ENCODE measurements at places on chromosomes 16 and 17.

- DNase-seq = no peak
Measured at GRCh38 chr17:56822725-56823124, 11.0 kb downstream of the C17orf67 start.

- no peak for DNase-seq
Measured at GRCh38 chr16:59886021-59886420, 1151.9 kb upstream of the GOT2 start.

GRCh38 chr17:1617620-1618174 is 10.9 kb downstream of the SLC43A2 start:
- DNase-seq = no peak

- DNase-seq = no peak
Measured at GRCh38 chr17:57210972-57211411, 45.3 kb upstream of the MSI2 start.

DNA sequence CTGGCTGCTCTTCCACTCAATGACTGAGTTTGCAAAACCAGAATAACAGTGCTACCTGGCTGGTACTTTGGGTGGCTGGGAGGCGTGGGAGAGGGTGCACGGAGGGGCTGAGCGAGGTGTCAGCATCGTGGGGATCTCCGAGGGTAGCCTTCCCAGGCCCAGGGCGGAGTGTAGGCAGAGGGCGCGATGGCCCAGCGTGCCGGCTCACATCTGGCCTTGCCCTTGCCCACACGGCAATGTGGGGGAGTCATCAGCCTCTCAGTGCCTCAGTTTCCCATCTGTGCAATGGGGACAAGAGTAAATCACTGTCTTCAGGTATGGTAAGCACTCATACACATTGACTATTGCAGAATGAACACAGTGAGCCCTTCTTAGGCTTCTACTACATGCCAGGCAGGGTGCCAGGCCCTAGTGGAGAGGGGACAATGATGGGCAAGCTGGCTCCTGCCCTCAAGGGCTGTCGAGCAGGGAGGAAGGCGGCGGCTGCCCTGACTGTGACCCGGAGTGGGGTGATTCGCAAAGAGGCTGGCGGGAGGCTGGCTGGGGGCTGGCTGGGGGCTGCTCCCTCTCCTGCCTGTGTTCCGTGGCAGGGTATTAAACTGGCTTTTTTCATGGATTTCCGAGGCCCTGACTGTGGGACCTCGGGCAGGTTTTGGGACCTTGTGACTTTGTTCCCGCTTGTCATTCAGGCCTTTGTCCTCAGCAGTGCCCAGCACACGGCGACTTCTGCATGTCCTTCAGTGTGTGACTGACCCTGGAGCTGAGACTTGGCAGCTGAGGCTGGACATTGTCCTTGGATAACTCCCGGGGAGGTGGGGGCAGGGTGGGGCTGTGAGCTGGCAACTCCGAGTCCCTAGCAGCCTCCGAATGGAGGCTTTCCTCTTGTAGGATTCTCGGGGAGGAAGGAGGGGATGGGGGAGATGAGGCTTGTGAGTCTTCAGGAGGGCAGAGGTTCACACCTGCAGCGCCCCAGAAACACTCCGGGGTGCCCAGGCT is 243.1 kb downstream of the SEC14L1 start:
- no peak for DNase-seq

DNA sequence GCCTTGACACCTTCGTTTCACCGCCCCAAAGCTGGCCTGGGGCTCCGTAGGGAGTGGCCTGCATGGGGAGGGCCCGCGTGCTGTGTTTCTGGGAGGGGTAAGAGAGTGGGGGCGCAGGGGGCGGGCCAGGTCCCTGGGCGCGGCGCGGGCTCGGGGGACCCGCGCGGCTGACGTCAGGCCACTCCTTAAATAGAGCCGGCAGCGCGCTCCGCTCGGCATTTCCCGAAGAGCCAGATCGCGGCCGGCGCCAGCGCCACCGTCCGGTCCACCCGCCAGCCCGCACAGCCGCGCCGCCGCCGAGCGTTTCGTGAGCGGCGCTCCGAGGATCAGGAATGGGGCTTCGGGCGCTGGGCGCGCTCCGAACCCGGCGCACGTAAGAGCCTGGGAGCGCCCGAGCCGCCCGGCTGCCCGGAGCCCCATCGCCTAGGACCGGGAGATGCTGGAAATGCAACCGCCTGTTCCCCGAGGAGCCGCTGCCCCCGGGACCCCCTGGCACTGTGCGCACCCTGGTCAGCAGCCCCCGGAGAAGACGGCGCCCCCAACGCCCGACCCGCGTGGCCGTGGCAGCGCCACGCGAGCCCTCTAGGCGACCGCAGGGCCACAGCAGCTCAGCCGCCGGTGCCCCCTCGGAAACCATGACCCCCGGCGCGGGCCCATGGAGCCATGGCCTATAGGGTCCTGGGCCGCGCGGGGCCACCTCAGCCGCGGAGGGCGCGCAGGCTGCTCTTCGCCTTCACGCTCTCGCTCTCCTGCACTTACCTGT is at the start of gene HS3ST2:
Gene HS3ST2 (plus strand): TSS at position 215 of the 763 bp plus-strand sequence. CDS start 449 bp downstream, at position 664.
- no peak for DNase-seq

DNA sequence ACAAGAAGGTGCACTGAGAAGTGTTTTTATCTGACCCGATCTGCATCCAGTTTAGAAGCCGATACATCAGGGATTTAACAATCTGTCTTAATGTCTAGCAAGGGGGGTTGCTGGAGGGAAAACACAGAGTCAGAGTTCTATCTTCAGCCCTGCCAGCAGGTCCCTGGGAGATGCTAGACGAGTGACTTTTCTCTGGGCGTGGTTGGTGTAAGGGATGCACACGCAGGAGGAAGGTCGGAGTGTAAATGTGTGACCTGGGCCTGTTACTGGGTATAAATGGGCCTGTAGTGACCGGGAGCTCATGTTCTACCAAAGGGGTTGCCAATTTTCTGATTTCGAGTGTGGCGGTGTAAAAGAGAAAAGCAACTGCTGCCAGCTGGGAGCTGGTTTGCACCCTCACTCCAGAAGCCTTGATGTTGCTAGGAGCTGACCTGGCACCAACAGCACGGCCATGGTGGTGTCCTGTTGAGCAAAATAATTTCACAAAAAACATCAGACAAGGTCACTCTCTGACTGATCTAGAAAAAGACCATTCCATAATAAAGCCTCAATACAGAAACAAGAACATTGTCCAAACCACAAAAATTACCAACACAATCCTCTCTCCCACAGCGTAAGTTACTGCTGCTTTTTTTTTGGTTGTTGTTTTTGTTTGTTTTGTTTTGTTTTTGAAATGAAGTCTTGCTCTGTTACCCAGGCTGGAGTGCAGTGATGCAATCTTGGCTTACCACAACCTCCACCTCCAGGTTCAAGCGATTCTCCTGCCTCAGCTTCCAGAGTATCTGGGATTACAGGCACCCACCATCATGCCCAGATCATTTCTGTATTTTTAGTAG is 1.3 kb upstream of the KCTD13 start:
- DNase-seq = no peak

GRCh38 chr16:67882374-67883145 is 2.1 kb upstream of the NRN1L start:
- no peak for DNase-seq

DNA sequence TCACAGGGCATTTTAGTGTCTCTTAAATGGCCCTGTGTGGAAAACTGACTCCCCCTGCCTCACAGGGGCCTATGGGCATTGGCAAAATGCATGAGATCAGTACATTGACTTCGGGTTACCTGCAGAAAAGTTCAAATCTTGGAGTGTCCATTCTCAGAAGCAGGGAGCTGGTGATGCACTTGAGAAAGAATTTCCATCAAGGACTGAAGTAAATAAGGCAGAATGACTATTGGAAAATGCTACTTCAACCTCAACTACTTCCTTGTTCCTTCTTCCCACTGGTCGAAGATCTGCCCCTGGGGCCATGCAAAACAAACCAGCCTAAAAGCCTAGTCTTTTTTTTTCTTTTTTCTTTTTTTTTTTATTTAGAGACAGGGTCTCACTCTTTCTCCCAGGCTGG is 13.8 kb upstream of the GSDMA start:
- no peak for DNase-seq

- no peak for DNase-seq
Measured at GRCh38 chr17:5508810-5509209, 22.4 kb downstream of the MIS12 start.

- DNase-seq = no peak
Measured at GRCh38 chr16:50276801-50277555, 10.6 kb downstream of the ADCY7 start.

- DNase-seq = peak; percentile 69
Measured at GRCh38 chr17:30116661-30117551, at the start of gene NSRP1. Gene NSRP1 (plus strand): TSS chr17:30116816. CDS start chr17:30116844, 28 bp downstream.

GRCh38 chr17:13931800-13932460 is 137.4 kb upstream of the COX10 start:
- DNase-seq = peak; percentile 16

DNA sequence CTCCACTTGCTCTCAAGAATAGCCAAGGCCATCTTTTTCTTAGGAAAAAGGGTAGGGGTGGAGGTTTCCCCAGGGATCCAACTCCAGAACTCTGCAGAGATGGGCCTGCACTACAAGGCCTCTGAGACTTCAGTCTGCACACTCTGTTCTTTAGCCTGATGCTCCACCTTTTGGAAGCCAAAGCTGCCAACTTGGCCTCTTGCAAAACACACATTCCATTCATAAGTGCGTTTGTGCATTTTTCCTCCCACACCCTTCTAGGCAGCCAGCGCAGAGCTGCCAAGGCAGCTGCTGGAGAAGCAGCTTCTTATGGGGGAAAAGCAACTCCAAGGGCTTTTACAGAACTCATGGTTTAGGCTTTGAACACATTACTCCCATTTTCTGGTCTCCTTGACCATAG is 45.3 kb downstream of the REXO5 start:
- no peak for DNase-seq

DNA sequence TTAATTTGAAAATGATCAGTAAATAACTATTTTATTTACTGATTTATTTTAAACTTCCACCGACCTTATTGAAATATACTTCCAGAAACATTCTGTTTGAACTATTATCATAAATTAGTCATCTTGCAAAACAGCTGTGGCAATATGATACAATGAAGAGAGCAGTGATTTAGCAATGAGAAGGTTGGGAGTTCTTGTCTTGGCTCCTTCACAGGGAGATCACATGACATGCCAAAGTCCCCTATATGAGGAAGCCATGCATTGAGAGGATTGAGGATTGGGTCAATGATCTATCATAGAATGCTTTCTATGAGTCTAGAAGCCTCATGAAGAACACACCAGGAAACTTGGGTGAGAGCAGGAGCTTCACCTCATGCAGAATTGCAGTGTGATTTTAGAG is 222.7 kb downstream of the LGALS9B start:
- DNase-seq = no peak

GRCh38 chr17:15232517-15232915 is 32.6 kb downstream of the PMP22 start:
- DNase-seq = no peak

- no peak for DNase-seq
Measured at GRCh38 chr16:11752856-11753255, 10.2 kb upstream of the TXNDC11 start.

- no peak for DNase-seq
Measured at GRCh38 chr17:81954131-81955057, 6.6 kb downstream of the NOTUM start.

DNA sequence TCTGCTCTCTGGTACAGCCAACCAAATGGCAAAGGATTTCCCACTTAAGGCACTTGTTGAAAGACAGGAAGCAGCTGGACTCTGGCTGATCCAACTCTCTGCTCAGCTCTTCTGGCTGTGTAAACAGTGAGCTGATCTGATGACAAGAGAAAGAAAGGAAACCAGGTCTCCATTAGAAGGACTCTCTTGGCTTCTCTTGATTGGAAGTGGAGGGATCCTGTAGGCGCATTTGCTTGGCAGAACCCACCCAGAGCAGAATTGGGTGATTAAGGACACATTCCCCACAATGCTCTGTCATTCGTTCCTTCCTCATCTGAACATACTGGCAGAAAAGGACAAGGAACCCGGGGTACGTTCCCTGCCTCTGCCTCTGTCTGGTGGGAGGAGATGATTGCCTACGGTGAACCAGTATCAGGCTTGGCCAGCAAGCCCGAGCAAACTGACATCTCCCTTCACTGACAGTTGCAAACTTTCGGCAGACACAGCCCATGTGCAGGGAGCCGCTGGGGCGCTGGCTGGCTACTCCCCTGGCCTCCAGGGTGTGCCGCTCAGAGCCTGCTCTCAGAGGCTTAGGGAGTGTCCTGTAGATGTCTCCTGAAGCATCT is 29.1 kb downstream of the LDHD start:
- no peak for DNase-seq

DNA sequence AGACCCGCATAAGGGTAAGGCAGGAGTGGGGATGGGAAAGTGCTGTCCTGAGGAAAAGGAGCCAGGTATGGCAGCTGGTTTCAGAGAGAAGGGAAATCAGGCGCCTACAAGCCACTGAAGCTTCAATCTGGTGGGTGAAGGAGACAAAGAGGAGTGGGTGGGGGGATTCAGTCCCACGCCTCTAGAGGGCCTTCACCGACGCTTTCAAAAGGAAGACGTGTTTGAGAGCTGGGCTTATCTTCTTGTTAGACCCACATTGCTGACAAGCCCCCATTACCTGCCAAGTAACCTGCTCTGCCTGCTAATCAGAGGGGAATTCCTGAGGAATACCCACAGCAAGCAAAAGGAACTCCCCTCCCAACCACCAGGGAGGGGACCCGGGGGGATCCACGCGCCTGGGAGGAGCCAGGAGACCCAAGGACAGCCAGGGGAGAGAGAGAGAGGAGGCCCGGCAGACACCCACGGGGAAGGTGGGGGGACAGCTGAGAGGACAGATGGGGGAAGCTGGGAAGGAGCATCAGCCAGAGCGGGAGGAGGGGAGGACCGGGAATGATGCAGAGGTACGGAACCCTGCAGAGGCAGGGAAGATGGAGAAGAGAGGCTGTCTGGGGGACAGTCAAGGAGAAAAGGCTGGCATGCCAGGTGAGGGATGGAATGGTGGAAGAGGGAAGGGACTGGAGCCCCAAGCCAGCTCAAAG is 1.0 kb downstream of the MTMR4 start:
- no peak for DNase-seq

- no peak for DNase-seq
Measured at GRCh38 chr17:52674686-52675085, 516.2 kb upstream of the CA10 start.

- no peak for DNase-seq
Measured at GRCh38 chr17:75834279-75834920, 9.8 kb downstream of the UNC13D start.

DNA sequence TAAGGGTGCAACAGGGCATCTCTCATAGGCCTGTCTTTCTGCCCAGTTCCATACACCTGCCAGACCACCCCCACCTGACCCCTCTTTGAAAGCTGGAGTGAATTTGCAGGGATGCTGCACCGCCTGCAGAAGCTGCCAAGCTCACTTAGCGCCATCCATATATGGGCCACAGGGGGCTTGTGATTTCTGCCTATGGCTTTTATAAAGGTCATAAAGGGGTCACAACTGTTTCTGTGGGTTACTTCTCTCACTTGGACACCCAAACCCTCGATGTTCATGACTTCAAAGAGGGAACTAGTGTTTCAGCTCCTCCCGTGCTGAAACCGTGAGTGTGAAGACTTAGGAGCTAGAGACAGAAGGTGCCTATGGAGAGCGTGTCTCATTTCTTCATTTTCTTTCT is 23.9 kb upstream of the MEAK7 start:
- no peak for DNase-seq

GRCh38 chr16:76819226-76819916 is 371.6 kb upstream of the MON1B start:
- DNase-seq = no peak
